ENCODE measurements at places on chromosomes 7 and 10. TPM values are rescaled to one million over a fixed set of nuclear protein-coding genes. Genes with fewer than 3 reads are reported as not detected.

- no peaks in the 10 kb centered on the region for H3K27me3 ChIP-seq
- no peaks in the 10 kb centered on the region for H3K36me3 ChIP-seq
- no peaks in the 10 kb centered on the region for H3K4me1 ChIP-seq
- H3K27ac ChIP-seq, result no peak overlapping the region
Measured at GRCh38 chr7:70893971-70894715, 237.8 kb upstream of the GALNT17 start.

GRCh38 chr10:28375399-28376354, 72.8 kb upstream of the MPP7 start:
- no peaks in the 10 kb centered on the region for H3K36me3 ChIP-seq
- no peaks in the 10 kb centered on the region for H3K4me1 ChIP-seq
- no peak overlapping the region for H3K4me3 ChIP-seq
- peak; percentile 79 for DNase-seq
- no peaks in the 10 kb centered on the region for H3K27me3 ChIP-seq
- H3K27ac ChIP-seq, result no peak overlapping the region

- no peak overlapping the region for H3K4me3 ChIP-seq
- no peaks in the 10 kb centered on the region for H3K27me3 ChIP-seq
- no peak overlapping the region for H3K27ac ChIP-seq
- no peaks in the 10 kb centered on the region for H3K4me1 ChIP-seq
- no peaks in the 10 kb centered on the region for H3K36me3 ChIP-seq
Measured at GRCh38 chr10:114664127-114664526, 6.1 kb upstream of the ABLIM1 start.

- no peak within 1 kb of the TSS for H3K27ac ChIP-seq
- no peaks in the 10 kb centered on the region for H3K27me3 ChIP-seq
- no peak for DNase-seq
- H3K4me1 ChIP-seq, result peaks cover 25% of the 10 kb centered on the region
Measured at GRCh38 chr10:5499493-5500140, at the start of gene CALML5. TSS of gene CALML5 (minus strand) at chr10:5499570. CDS start at chr10:5499438, 132 bp downstream.

XPNPEP1 gene
- polyA plus RNA-seq, result 24.8 TPM

LRMDA gene
- polyA plus RNA-seq, result 16.9 TPM

IFIT1B gene
- polyA plus RNA-seq, result not detected

CCL24 gene
- not detected for polyA plus RNA-seq

CUBN gene
- polyA plus RNA-seq, result 0.12 TPM

FGFR2 gene
- polyA plus RNA-seq, result 3.9 TPM

DTX2 gene
- polyA plus RNA-seq, result 46.3 TPM
